ENCODE measurements at places on chromosomes 16 and 17.
A peak's percentile ranks its signal among the peaks of the same experiment; 100 is the strongest.

DNA sequence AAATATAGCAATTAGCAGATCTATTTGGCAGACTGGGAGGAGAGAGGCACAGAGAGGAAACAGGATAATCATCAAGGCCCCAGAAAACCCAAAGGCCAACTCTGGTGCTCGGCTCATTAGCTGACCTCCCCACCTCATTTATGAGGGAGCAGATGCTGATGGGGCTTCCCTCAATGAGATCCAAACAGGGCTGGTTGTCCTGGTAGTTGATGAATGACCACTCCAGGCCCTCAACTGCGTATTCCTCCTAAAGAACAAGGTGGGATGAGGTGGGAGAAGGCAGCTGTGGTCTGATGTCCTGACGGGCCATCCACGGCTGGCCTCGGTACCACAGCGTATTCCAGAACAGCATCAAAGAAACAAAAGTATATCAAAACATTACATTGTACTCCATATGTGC, 20.8 kb downstream of the ZNHIT3 start:
- no peak for DNase-seq

DNA sequence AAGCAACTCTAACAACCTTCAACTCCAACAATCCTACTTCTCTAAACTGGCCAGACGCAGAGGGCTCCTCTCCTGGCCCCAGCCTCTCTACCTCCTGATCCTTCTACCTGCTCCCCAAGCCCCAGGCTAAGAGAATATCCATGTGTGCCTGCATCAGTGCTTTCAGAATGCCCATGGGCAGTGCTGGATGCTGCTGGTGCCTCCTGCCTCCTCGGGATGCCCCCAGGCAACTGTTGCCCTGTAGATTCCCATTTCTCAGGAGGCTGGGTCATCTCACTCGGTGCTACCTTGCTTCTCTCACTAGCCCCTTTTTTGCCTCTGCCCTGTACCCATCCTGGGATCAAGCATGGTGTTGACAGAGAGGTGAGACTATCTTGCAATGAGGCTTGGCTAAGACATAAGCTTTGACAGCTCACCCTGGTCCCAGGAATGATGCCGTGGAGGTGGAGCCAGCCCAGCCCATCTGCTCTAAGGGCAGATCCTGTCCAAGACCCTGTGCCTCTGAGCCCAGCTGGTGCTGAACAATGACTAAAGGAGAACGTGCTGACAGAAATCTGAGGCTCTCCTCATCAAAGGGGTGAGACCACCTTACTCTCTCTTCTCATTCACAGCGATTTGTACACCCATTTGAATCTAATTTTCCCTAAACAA, 19.4 kb upstream of the SUPT4H1 start:
- no peak for DNase-seq

- DNase-seq = no peak
Measured at GRCh38 chr17:36714789-36715188, 113.4 kb downstream of the MRM1 start.

DNA sequence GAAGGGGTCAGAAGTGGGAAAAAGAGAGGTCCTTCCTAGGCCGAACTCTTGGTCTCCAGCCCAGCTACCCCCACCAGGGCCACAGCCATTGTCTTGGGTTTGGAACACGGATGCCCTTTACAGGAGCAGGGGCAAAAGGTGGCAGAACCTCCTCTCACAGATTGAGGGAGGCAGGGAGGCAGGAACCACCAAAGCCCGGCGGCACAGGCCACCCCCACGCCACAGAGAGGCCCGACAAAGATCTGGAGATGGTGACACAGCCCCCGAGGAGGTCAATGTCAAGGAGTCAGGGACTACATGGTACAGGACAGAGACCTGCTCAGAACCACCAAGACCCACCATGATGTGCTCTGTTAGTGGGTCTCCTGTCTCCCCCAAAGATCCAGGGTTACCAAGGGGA, 44.4 kb upstream of the DLX4 start:
- DNase-seq = no peak

GRCh38 chr16:617855-618254, 12.9 kb upstream of the WFIKKN1 start:
- DNase-seq = no peak

GRCh38 chr17:77320044-77320440, 179.3 kb downstream of the SEC14L1 start:
- no peak for DNase-seq

- no peak for DNase-seq
Measured at GRCh38 chr17:60128171-60128859, 21.5 kb upstream of the CA4 start.

DNA sequence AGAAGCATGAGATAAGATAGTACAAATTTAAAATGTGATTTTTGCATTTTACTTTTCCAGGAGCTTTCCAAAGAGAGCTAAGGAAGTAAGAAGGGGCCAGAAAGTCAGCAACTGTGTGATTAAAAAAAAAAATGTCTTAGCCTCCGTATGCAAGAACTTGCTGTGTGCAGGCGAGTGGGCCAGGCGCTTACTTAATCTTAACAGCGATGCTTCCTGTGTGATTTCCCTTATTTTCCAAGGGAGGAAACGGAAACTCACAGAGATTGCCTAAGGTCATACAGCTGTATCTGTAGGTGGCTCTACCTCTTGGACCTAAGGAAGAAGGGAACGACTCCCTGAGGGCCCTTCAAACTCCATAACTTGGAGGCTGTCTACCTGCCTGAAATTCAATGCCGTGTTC, 11.1 kb downstream of the HS3ST3B1 start:
- DNase-seq = no peak

DNA sequence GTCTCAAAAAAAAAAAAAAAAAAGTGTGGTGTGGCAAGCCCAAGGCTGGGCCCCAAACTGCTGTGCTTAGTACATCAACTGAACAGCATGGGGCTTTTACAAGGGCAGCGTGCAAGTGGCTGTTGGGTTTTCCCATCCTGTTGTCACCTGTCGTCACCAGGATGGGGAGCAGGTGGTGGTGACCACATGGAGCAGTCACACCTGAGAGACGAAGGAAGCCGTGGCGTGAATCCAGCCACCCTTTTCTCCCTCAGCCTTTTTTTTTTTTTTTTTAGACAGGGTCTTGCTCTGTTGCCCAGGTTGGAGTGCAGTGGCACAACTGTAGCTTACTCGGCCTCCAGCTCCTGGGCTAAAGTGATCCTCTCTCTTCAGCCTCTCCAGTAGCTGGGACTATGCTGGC, 4.1 kb upstream of the MRPL58 start:
- no peak for DNase-seq

DNA sequence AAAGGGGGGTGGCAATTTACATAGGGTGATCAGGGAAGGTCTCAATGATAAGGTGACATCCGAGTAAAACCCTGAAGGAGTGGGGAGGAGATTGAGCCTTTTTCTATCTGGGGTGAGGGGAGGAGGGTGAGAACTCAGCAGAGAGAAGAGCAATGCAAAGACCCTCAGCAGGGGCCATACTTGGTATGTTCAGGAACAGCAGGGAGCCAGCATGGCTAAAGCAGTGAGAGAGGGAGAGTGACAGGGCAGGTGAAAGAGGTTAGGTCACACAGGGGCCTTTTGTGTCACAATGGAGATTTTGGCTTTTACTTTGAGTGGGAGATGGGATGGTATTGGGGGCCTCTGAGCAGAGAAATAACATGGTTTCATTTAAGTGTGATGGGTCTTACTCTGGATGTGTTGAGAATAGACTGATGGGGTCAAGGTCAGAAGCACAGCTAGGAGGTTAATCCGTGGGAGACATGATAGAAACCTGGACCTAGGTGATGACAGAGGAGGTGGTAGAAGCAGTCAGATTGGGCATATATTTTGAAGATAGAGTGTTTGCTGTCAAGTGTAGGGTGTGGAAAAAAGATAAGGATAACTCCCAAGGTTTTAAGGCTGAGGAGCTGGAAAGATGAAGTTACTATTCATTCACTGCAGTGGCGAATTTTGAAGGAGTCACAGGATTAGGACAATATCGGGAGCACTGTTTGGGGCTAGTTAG, 6.2 kb downstream of the SP2 start:
- DNase-seq = no peak

GRCh38 chr16:15819046-15819445, 37.8 kb downstream of the MYH11 start:
- no peak for DNase-seq

- peak; percentile 27 for DNase-seq
Measured at GRCh38 chr17:18261146-18261515, 669 bp downstream of the MIEF2 start.

DNA sequence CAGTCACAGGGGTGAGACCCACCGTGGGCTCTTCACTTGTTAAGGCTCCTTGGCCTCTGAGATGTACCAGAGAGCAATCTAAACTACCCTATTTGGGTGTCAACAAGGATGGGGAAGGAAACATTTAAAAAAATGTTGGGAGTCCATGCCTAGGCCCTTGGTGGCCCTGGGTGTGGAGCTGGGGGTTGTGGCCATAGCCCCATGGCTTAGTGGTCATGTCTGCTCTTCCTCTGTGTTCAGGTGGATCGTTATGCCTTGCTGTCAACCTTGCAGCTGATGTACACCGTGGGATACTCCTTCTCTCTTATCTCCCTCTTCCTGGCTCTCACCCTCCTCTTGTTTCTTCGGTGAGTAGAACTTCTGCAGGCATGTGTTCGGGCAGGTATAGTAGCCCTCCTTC, 28.5 kb downstream of the GLP2R start:
- DNase-seq = no peak

DNA sequence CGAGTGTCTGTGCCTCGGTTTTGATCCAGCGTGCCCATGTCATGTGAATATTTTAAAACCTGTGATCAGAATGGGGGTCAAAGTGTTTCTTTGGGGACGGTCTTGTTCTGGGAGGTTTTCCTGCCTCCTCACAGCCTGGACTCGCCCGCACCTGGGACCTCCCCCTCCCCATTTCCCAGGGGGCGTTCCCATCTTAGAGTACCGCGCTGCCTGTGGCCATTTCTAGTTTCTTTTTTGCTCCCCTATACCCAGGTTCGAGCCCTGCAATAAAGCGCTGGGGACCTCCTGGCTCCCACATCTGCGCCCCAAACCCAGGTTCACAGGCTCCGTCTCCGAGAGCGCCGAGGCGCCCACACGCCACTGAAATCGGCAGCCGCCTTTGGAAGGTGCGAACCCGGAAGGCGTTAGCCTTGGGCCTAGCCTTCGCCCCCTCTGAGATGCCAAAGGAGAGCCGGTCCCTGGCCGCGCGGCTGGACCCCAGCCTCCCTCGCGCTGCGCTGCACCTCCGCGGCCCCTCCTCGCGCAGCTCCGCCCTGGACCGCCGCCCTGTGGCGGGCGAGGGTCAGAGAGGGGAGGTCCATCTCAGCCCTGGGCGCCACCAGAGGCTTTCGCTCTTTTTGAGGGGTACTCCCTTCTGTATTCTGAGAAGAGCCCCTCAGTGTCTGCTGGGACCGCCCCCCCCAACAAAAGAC, 1.7 kb downstream of the KCNJ12 start:
- no peak for DNase-seq

DNA sequence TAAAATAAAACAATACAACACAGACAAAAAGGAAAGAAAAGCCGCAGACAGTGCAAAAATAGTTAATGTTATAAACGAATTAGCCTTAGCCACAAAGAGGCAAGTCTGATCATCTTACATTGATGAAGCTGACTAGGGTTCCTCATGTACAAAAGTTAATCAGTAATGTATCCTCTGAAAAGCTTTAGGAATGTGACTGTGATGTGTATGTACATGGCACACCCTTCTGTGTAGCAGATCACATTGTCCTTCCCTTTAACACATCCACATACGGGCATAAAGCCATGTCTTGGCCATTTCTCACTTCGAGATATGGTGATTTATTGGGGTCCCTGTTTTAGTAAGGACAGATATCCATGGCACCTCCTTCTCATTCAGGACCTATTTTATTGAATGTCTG, 1327.5 kb upstream of the CDH8 start:
- DNase-seq = no peak

- DNase-seq = no peak
Measured at GRCh38 chr16:11303405-11304138, 22.4 kb upstream of the PRM1 start.

DNA sequence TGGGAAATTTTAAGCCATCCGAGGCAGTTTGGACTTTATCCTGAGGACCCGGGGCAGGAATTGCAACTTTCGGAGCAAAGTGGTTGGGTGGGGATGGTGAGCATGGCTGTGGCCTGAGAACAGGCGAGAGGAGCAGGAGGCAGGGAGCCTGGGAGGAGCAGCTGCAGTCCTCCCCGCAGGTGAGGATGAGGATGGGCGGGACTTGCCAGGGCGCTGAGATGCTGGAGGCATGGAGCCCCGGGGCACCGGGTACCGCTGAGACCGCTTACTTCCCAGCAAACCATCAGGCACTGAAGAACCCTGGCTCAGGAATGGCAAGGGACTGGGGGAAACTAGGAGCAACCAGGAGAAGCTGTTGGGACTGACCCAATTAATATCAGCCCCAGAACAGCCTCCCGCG, 210.8 kb downstream of the GSG1L start:
- no peak for DNase-seq

GRCh38 chr17:3400055-3400454, 1.8 kb upstream of the OR1E1 start:
- DNase-seq = no peak

GRCh38 chr17:80793421-80793820, 198.2 kb upstream of the CHMP6 start:
- DNase-seq = no peak

DNA sequence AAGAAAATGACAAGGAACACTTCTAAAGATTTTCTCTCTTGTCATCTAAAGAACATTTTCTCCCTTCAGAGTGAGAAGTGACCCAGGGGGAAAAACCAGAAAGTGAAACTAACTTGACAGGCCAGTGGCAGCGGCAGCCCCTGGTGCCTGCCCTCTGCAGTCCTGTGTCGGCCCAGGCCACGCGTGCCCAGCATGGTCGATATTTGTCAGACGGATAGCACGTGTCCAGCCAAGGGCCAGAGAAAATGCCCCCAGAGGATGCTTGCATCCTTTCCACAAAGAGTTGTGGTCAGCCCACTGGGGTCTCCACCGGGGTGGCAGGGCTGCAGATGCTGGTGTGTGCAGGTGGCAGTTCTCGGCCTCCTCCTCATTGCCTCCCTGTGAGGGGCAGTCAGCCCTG, 176.6 kb downstream of the RAB11FIP4 start:
- DNase-seq = no peak

DNA sequence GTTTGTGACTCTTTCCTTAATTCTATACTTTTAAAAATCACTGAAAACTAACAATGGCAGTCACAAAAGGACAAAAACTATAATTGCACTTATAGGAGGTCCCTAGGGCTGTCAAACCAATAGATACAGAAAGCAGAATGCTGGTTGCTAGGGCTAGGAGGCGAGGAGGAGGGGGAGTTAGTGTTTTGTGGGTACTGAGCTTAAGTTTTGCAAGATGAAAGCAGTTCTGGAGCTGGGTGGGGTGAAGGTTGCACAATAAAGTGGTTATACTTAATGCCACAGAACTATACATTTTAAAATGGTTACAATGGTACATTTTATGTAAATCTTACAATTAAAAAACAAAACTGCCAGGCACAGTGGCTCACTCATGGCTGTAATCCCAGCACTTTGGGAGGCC, 27.3 kb downstream of the NUBP1 start:
- no peak for DNase-seq

- no peak for DNase-seq
Measured at GRCh38 chr17:50539762-50540559, 7.0 kb upstream of the SPATA20 start.

DNA sequence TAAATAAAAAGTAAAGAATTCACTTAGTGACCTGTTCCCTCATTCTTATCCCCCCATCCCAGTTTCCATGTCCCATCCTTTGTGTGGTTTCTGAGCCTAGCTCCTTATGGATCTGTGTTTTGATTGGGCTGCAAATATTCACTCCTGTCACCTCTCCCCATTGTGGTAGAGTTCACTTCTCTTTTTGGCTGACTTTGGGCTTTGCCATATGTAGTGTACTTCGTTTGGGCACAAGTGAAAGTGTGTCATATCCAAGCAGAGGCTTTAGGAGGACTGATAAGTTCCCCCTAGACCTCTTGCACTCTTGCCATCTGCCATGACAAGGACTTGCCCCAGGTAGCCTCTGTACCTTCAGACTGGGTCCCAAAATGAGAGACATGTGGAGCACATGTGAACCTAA, 13.0 kb upstream of the DHRS7B start:
- DNase-seq = no peak

All from stimulated activated naive CD4-positive, alpha-beta T cell treated with Interleukin-2 at 50 U/mL for 16 hours (primary cell).